ENCODE measurements at places on chromosomes 1 and 21.

- DNase-seq = no peak
Observed at GRCh38 chr1:226625832-226626576, 77.4 kb downstream of the STUM start.

- no peak for DNase-seq
Observed at GRCh38 chr1:101920577-101920976, 76.1 kb downstream of the OLFM3 start.

GRCh38 chr1:190258003-190258402 is 219.7 kb downstream of the BRINP3 start:
- no peak for DNase-seq

- no peak for DNase-seq
Observed at GRCh38 chr21:38404177-38404576, 94.1 kb downstream of the ERG start.

All from right renal pelvis (tissue), 4 donors.